Ovary (tissue), 10 donors: ENCODE measurements at places on chromosomes 5 and 9. TPM values are rescaled to one million over a fixed set of nuclear protein-coding genes. Genes with fewer than 3 reads are reported as not detected.

Gene SPATA31A5
- not detected for total RNA-seq

Gene ABLIM3
- 6.8 TPM for total RNA-seq

Gene NTMT1
- total RNA-seq = 25.3 TPM

Gene CTXN3
- not detected for total RNA-seq

Gene AGXT2
- not detected for total RNA-seq

Gene IFNA21
- total RNA-seq = not detected

Gene LCP2
- 11.1 TPM for total RNA-seq

Gene FOXD4L6
- total RNA-seq = not detected

Gene MAST4
- 56.2 TPM for total RNA-seq
